ENCODE measurements at places on chromosomes 2 and 18.

GRCh38 chr2:9673914-9674481, 43.2 kb upstream of the YWHAQ start:
- DNase-seq: no peak

GRCh38 chr2:86476918-86477317, 35.7 kb downstream of the KDM3A start:
- DNase-seq: no peak

GRCh38 chr2:112889976-112890375, 21.0 kb upstream of the IL37 start:
- DNase-seq: no peak

DNA sequence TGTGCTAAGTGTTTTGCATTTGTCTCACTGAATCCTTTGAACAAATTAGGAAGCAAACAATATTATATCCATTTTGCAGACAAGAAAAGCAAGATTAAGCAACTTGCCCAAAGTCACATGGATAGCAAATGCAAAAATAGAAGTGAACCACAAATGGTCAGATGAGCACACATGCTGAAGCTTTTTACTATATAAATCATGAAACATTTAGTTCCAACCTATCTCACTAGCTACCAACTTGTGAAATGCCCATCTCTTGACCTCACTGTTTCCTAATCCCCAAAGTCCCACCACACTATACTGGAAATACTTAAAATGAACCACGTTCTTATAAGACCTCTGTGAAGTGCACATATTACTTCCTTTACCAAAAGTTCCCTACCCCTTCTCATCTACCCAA, 380.5 kb downstream of the ERBB4 start:
- DNase-seq: no peak

GRCh38 chr2:55721596-55722215, 28.1 kb upstream of the PNPT1 start:
- DNase-seq: peak; percentile 36

- no peak for DNase-seq
These were observed 119.7 kb downstream of the ACOXL start for GRCh38 chr2:110852051-110852450.

DNA sequence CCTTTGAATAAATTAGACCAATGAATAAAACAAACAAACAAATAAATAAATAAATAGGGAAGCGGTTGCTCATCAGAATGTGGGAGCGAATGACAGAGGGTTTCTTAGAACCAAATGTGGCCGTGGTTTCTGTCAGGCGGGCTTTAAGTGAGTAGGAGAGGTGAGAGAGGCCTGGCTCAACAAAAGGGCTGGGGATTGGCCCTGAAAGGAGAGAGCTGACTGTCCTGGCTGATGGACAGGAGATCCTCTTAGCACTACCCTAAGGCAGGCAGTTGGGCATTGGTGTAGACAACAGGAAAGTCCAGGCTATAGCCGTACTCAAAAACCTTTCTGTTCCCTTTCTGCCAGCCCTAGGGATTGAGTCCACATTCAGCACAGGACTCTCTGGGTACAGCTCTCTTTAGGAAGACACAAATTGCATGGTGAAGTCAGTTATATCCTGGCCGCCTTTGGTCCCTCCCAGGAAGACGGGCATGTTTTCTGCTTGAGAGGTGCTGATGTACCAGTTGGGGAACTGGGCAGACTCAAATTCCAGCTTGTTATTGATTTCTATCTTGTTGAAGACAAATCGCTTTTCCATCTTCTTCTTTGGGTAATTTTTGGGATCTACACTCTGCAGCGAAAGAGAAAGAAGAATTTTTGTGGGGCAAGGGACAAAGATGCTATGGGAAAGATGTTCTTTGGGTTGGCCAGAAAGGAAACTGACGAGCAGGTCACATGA, 6.5 kb downstream of the IL1B start:
- DNase-seq: no peak

- DNase-seq: no peak
These were observed 562 bp upstream of the MFSD2B start for GRCh38 chr2:24009367-24009679.

DNA sequence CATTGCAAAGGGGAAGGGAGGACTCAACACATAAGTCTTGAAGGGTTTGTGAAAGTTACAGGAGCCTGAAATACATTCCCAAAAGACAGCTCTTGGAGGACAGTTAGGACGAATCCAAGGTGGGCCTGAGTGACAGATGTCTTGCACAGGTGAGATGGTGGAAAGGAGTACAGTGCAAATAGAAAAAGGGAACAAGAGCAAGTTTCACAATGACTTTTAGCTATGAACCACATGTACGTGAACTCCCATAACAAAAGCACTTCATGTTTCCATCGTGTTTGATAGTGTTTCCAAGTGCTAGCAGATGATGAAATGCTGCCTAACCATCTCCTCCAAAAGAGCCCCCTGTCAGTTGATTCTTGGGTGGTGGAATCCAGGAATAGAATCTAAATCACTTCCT, 1.8 kb downstream of the IL18RAP start:
- no peak for DNase-seq

All from foreskin fibroblast (primary cell).